H9 (cell line): ENCODE measurements at places on chromosomes 2 and 18.

GRCh38 chr2:20524412-20525040 is 77.7 kb downstream of the RHOB start:
- DNase-seq: no peak

DNA sequence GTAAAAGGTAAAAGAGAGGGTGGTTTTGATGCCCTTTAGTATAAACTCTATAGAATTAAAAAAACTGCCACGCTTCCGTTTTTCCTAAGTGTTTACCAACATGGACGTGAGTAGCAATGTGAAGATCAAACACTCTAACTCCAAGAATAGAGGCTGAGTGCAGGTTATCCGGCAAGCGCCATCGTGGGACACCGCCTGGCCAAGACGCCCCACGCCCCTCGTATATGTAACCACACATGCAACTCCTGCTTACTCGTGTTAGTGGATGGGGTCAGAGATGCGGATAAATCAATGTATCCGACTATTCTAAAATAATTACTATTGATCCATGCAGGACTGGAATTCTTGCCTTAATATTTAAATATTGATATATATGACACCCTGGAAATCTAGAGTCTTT is 741.3 kb downstream of the GALR1 start:
- no peak for DNase-seq

- no peak for DNase-seq
These were observed 76.7 kb downstream of the PTGR3 start for GRCh38 chr18:75132098-75132870.

DNA sequence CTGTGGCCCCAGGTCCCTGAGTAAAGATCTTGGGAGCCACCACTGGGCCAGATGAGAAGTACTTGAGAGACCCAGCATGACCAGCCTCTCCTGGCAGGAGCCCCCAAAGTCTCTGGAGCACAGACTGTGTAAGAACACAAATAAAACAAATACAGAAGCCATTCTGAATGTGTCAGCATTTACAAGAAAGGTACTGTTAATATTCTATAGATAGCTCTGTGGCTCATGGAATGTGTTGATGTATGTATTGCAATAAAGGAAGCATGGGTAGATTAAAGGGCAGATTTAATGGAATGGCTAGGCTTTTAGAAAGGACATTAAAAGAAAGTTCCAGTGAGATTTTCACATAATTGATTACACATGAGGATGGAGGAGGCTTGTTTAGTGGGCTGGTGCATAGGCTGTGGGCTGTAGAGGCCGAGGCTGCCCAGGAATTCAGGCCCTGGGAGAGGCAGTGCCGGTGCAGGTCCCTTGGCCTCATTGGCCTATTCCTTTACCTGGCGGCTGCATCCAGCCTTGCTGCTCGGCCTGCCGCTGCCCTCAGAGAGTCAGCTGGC is 127.7 kb upstream of the DLX2 start:
- peak; percentile 29 for DNase-seq

- DNase-seq: no peak
These were observed 3.3 kb upstream of the NAPG start for GRCh38 chr18:10522574-10522973.

- no peak for DNase-seq
These were observed 170.6 kb downstream of the FIGN start for GRCh38 chr2:163565192-163565591.
